ENCODE measurements at places on chromosomes 2 and 18.

DNA sequence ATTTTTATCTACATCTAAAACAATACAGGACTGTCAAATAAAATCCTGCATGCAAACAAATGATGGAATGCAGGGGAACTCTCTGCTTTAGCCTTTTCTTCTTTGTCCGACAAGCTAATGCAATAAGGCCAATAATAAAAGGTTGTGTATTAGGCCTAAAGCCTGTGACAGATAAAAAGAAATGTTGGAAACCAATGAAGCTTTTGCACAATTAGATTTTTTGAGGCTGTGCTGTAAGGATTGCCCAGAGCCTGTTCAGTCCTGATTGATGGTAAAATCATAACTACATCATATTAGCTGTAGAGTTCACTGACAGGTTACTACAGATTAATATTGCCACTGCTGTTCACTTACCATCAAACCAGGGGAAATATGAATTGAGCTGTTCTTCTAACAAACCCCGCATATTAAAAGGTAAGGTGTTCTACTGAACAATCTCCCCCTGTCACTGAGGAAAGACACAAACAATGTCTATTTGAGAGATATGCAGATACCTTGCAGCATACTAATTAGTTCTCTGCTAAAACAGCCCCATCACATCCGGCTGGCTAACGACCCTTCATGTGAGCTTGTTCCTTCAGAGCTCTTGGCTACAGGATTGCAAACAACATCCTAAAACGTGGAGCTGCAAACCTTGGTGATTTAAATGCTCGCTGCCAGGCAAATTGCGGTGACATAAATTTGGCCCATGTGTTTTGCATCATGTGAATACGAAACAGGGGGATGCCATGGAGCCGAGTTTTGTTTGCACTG is 305.4 kb downstream of the MTX2 start:
- no peak for DNase-seq

GRCh38 chr18:48986851-48987761 is 36.3 kb upstream of the SMAD7 start:
- no peak for DNase-seq

- DNase-seq, result no peak
Measured at GRCh38 chr2:163417596-163418337, 318.0 kb downstream of the FIGN start.

DNA sequence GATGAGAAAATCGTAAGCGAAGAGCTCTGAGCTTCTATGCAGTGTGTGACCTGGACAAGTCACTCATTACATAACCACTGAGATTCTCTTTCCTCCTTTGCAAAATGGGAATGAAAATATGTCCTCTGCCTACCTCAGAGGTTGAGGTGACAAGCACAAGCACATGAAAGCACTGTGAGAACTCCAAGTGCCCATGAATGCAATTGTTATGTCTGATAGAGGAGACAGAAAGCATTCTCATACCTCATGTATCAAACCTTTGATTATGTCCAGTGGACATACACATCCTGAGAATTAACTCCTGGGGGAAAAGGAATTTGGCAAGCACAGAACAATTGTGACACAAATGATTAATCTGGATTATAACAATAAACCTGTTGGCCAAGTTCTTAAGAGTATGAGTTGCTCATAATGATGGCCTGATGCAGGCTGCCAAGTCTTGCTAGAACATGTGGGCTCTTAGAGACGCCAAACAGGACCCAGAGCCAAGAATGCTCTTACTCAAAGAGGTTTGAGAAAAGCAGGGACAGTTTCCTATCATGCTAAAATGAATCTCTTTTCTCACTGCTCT is 8.5 kb upstream of the RMDN2 start:
- no peak for DNase-seq

DNA sequence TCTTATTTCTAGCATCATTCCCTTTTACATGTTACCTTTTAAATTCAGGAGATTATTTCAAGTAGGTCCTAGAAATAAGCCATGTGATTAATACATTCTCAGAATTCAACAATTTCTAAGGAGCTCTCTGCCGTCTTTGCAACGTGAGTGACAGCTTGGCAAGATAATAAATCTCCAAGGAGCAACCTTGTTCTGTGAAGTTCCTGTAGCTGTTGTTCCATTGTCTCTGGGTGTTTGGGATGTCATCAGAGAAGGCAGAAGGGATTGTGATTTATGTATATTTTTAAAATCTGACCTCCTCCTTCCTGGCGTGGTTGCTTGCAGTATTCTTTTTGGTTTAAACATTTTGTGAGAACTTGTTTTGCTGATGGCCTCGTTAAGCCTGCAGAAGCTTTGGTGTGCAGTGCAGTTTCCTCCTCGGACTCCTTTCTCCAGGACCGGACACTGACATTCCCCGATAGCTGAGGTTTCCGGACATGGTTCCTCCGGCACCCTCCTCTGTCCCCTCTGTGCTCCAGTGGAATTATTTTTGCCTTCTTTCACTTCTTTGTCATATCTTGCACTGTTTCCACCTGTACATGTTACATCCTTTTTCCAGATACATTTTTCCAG is 33.7 kb downstream of the RAMP1 start:
- no peak for DNase-seq

- no peak for DNase-seq
Measured at GRCh38 chr18:48643262-48643661, 104.4 kb downstream of the CTIF start.

DNA sequence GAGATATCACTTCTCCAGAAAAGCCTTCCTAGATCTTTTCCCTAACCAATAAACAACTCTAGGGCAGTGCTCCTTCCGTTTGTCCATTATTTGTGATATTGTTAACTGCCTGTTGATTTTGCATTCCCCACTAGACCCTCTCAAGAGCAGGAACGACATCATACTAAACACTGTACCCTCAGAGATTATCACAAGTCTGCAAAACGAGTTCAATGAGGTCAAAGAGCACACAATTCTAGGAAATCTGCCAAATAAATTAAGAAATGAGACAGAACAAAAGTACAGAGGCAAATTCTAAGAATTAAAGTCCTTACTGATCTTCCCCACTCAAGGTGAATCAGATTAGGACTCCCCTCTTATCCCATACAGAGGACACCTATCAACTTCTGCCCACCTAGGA is 7.6 kb downstream of the RTTN start:
- no peak for DNase-seq

DNA sequence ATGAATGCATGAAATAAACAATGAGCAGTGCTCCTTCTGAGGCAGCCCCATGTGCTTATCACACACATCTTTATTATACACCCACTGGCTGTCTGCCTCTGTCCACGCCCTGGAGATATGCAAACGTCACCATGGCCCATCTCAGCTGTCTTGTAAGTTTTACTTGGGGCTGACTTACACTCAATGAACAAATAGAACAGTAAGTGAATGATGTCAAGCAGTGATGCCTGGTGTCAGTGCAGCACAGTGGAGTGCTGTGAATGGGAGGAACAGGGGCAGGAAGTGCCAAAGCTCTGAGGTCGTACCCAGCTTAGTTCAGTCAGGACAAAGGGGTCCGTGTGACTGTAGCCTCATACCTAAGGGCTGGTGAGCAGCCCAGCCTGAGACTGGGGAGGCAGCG is 659.5 kb upstream of the HS6ST1 start:
- no peak for DNase-seq

DNA sequence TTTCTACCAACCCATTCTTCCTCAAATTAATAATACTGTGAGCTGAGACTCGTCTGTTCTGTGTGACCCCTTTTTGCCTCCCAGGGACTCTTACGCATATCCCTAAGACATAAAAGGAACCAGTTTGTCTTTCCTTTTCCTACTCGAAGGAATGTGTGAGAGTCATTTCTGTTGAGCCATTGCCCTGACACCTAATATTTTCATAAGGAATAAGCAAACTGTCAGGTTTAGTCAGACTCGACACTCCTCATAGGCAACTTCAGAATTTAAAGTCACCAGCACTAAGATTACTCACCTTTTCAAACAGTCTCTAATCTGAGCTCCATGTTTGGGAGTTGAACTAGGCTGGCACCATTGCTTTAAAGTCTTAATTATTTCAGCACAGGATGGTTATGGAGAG is 305.5 kb downstream of the IKZF2 start:
- no peak for DNase-seq

DNA sequence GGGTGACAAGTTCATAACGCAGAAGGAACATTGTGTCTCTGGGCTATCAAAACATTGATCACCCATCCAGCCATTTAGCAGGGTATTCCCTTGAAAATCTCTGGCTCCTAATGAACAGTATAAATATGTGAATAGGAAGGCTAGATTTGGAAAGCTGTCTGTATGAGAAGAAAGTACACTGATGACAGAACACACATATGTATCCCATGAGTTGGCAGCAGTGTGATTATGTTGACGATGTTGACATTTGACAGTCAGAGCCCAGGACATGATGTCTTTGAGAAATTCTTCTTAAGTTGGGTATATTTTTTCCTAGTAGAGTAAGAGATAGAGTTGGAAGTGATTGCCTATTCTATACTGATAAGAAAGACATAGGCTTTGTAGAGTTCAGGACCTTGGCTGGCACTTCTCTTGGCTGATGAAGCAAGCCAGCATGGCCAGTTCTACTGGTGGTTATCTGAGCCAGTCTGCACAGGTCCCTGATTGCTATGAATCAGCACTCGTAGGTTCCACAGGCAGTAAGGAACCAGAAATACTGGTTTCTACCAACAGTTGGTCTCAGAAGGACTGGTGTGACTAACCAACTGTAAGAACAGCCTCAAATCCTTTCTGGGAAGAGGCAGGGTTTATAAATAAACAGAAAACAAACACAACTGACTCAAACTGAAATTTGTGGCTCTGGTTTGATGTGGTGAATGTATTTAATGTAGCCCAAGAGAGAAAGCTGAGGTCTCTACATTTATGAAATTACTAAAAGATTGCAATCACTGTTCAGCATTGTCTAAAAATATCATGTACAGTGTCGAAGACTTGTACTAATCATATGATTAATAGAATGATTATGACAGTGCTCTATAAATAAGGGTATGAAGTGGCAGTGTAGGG is 43.9 kb upstream of the RAPH1 start:
- DNase-seq, result no peak

DNA sequence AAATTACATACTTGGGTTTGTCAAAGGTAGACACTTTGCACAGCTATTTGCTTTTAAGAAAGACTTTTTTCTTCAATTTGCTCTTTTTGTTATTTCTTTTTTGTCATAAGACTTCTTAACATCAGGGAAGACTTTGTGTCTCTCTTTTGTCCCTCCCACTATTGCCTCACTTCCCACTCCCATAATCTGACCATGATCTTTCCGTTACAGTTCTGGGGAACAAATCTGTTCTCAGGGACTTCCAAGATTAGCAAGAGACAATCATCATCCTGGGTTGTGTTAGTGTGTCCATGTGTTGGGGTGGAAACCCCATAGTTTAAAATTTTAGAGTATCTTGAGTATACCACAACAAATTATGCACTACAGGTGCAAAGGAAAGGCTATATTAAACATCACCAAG is 75.3 kb downstream of the REV1 start:
- DNase-seq, result no peak

GRCh38 chr2:101706819-101707177 is 9.3 kb downstream of the MAP4K4 start:
- peak; percentile 66 for DNase-seq

GRCh38 chr2:233766416-233766815 is 6.3 kb downstream of the UGT1A1 start:
- no peak for DNase-seq

DNA sequence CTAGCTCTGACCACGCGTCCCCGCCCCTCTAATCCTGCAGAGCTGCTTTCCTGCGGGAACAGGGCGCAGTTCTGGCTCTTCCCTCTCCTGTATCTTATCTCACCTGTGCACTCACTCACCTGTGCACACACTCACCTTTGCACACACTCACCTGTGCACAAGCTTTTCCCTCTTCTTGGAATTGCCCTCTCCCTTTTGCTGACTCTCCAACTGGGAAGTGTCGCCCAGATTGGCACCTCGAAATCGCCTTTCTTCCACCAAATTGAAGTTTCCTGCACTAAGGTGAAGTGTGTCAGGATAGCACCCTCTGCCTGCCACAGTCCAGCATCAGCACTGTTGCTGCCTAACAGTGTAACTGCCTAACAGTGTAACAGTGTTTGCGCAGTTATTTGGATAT is 566 bp upstream of the CMPK2 start:
- peak; percentile 39 for DNase-seq

DNA sequence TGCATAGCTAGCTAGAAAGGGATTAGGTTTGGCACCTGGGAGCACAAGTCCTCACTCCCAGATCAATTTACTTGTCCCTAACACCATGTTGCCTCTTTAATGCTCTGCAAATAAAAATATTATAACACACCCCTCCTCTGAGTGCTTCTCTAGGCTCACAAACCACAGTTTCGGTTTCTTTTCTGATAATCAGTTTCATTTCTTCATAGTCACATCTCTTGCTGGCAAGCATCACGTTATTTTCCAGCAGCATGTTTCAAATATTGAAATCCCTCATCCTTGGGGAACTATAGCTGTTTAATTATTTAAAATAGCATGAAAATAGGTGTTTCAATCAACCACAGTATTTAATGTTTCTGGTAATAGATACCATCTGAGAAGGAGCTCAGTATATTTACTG is 13.9 kb upstream of the SMCHD1 start:
- no peak for DNase-seq

DNA sequence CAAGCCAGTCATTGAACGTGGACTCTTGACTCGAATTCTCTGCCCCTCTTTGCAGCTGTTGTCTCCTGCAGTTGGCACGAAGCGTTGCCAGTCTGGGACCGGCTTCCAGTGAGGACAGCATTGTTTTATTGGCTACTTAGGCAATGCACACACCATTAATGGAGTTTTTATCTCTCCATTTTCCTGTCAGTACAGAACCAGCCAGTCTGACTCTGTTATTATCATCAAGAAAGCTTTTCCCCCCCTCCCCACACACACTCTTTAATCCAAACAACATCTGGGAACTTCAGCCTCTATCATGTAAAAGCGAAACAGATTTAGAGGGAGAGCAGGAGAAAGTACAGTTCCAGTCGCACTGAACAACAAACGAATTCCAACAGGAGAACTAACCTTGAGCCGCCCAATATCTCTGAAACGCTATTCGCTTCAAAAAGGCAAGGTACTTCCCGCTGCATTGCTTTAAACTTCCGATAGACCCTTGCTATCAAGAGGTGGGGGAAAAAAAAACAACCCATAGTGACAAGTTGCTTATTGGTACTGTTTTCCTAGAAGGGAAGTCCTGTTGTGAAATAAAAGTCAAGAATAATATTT is 38.2 kb downstream of the ACVR1 start:
- DNase-seq, result no peak

DNA sequence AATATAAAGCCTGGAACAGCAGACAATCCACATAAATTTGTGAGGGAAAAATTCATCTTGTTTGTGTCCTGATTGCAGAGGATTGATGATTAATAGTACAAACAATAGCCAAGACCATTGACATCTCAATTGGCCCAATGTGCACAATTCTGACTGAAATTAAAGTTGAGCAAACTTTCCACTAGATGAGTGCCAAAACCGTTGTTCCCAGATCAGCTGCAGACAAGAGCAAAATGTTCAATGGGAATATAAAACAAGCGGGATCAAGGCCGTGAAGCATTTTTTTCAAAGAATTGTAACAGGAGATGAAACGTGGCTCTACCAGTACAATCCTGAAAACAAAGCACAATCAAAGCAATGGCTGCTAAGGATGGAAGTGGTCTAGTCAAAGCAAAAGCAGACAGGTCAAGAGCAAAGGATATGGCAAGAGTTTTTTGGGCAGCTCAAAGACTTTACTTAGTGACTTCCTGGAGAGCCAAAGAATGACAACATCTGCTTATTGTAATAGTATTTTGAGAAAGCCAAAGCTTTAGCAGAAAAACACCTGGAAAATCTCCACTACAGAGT is 55.9 kb upstream of the KIF5C start:
- DNase-seq, result no peak

Measured in CD4-positive, alpha-beta T cell treated with Interleukin-1 beta for 1 hour (primary cell).